Mammary epithelial cell (primary cell): ENCODE measurements at places on chromosomes 13 and 19. TPM values are rescaled to one million over a fixed set of nuclear protein-coding genes. Genes with fewer than 3 reads are reported as not detected.

DNA sequence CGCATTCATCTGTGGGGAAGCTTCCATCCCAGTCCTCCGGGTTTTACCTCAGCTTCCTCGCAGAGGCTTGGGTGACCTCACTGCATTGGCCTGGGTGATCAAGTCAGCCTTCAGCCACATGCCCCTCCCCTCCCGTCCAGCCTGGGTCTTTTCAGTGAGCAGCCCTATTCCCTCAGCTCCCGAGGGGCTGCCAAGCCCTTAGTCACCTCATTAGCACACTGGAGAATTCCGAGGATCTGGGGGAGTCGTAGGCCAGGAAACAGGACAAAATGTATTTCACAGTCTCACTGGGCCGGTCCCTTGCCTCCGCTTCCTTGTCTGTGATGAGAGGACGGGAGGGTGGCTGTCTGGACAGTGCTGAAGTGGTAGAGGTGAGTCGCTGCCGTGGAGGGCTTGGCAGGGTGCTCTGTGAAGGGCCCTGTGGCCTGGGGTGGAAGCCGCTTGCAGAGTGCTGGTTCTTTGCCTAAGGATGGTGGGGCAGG, 19.9 kb downstream of the KDM4B start:
- DNase-seq, result no peak

DMKN gene
- 127 TPM for total RNA-seq

DNA sequence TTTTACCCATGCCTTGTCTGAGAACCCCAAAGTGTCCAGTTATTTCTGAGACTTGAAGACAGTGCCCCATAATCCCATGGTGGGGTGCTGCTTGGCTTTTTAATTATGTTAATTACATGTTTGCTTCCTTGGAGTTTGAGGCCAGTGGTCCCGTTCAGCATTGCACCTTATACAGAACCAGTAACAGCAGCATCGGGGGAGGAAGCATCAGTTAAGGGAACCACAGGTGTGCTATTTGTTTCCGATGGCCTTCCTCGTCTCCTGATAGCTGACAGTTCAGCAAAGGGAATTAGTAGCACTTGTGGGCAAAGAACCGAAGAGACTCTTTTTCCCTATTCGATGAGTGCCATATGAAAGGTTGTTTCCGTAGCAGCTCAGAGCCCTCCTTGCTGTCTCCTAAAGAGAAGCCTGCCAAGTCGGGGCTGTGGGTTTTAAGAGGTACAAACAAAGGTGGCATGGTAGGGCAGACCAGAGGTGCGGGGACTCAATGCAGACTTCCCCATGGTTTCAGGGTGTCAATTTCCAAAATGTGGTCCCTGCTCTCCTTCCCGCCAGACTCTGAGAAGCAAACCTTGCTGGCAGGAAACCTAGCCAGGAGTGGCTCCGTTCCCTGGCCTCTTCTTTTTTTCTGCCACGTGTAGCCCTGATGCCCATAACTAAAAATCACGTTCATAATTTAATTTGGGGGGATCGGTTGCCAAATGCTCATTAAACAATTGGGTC, 225.2 kb upstream of the TSHZ3 start:
- no peak for DNase-seq

BLVRB gene
- total RNA-seq, result 92.5 TPM

DNA sequence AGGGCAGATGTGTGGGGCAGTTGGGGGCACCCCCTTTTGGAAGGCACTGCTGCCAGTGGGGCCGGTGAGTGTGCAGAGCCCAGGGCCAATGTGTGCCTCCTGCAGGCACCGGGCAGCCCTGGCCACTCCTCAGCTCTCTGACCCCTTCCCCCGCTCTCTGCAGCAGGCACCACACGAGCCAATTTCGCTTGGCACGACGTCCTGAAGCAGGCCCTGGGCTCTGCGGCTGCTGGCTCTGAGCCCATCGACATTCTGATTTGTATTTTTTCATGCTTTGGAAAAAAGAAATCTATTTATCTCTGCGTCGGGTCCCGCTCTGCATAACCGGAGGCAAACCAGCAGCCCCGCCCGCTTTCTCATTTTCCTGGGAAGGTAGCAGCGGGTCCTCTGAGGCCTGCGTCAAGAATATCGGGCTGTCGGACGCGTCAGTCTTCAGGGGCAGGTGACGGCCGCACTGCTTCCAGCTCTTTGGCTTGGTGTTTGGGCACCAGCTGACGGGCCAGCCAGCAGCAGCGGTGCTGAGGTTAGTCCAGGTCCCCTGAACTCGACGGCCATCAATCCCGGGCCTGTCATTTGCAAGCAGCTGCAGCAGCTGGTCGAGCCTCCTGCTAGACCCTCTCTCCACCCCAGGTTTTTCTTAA, 134.3 kb downstream of the KDM4B start:
- no peak for DNase-seq

GRCh38 chr13:113927661-113928581, 46.0 kb downstream of the C13orf46 start:
- peak; percentile 80 for DNase-seq

SPACA6 gene
- total RNA-seq, result 3.7 TPM

PRR19 gene
- 0.61 and 1.7 TPM in 2 replicates for total RNA-seq

DNA sequence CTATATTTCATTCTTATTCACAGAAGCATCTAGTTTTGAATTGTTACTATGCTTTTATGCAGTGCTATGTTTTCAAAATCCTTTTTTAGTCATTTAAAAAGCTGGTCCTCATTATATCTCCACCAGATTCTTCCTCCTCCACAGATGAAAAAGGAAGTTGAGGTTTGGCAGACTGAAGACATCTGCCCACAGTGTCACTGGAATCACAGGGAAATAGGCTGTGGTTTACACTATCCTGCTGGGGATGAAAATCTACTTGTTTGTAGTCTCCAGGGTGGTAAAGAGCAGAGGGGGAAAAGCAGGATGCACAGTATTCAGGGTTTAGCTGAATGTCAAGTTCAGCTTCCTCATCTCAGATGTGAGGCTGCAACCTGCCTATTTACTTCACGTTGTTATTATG, 351.2 kb downstream of the DNAJC15 start:
- DNase-seq, result no peak

GRCh38 chr13:98065468-98065867, 77.4 kb upstream of the FARP1 start:
- no peak for DNase-seq

DPY19L3 gene
- 12.3 TPM for total RNA-seq

GRCh38 chr19:27709496-27709895, 1503.5 kb downstream of the UQCRFS1 start:
- DNase-seq, result no peak

DNA sequence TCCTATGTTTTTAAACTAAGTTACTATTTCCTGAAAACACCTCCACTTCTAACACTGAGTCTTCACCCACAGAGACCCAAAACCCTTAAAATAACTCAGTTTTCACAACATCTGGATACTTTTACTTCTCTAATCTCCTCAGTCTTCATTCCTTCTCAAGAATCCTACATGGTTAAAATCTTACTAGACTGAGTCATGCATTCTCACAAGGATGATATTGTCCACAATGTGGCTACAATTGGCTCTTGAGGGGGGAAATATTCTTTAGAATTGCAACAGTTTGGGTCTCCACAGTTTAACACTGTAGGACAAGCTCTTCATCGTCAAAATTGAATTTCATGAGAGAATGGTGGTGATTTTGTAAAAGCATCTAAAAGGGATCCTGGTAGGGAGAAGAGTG, 397.1 kb downstream of the SLITRK5 start:
- no peak for DNase-seq

GRCh38 chr13:75333103-75333502, 148.9 kb downstream of the TBC1D4 start:
- no peak for DNase-seq

- DNase-seq, result no peak
Observed at GRCh38 chr19:32416749-32417456, 11.3 kb downstream of the DPY19L3 start.

NAPSA gene
- total RNA-seq, result 1.3 TPM

GRCh38 chr13:114260814-114261213, 20.6 kb upstream of the UPF3A start:
- DNase-seq, result no peak

DNA sequence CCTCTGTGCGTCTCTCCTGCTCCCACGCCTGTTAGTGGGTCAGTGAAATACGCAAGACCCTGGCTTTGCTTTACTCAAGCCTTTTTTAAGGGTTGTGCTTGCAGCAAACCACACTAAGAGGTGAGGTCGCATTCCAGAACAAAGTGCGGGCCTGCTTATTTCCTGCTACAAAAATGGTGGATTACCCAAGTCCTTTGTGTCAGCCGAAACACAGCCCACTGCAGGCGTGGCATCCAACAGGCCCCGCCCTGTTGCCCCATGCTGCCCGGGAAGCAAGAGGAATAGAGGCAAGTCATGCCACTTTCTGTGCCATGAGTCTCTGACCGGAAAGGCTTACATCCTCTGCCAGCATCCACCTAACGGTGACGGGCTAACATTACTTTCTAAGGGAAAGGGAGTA, 7.7 kb upstream of the IRS2 start:
- DNase-seq, result no peak

DNA sequence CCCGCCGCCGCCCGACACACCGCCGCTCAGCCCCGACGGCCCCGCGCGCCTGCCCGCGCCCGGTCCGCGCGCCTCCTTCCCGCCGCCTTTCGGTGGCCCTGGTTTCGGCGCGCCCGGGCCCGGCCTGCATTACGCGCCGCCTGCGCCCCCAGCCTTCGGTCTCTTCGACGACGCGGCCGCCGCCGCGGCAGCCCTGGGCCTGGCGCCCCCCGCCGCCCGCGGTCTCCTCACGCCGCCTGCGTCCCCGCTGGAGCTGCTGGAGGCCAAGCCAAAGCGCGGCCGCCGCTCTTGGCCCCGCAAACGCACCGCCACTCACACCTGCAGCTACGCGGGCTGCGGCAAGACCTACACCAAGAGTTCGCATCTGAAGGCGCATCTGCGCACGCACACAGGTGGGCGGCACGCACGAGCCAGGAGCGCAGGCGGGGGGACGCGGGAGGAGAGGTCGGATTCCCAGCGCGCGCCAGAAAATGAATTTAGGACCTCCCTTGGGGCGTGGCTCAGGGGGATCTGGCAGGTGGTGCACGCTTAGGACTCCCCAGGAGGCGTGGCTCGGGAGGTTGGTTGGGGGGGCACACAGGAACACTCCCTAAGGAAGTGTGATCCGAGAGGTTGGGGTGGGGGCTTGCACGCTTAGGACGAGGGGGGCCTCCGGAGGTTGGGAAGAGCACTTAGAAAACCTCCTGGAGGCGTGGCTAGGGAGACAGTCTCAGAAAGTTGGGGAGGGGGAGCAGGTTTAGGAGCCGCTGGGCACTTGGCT, 1.2 kb downstream of the KLF2 start:
- DNase-seq, result no peak

DNA sequence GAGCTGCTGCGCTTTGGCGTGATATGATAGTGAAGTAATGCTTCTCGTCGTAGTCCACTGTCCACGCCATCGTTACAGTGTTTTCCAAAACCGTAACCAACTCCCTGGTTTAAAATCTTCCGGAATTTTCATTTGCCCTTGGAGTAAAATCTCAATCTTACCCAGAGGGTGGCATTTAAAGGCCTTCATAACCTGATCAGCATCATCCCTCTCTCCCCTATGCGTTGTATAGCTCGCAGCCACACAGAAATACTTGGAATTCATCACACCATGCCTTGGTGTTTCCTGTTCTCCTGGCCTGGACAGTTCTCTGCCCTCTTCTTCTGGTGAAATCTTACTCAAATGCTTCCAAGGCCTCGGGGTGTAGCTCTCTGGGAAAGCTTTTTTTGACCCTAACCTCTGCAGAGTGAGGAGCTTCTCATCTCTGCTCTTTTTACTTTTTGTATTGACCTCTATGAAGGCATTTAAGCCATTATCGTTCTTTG, 839 bp downstream of the MPHOSPH8 start:
- DNase-seq, result peak; percentile 50

GADD45B gene
- total RNA-seq, result 83.9 and 111 TPM in 2 replicates

GRCh38 chr13:76542176-76542575, 344.0 kb downstream of the KCTD12 start:
- no peak for DNase-seq

DNA sequence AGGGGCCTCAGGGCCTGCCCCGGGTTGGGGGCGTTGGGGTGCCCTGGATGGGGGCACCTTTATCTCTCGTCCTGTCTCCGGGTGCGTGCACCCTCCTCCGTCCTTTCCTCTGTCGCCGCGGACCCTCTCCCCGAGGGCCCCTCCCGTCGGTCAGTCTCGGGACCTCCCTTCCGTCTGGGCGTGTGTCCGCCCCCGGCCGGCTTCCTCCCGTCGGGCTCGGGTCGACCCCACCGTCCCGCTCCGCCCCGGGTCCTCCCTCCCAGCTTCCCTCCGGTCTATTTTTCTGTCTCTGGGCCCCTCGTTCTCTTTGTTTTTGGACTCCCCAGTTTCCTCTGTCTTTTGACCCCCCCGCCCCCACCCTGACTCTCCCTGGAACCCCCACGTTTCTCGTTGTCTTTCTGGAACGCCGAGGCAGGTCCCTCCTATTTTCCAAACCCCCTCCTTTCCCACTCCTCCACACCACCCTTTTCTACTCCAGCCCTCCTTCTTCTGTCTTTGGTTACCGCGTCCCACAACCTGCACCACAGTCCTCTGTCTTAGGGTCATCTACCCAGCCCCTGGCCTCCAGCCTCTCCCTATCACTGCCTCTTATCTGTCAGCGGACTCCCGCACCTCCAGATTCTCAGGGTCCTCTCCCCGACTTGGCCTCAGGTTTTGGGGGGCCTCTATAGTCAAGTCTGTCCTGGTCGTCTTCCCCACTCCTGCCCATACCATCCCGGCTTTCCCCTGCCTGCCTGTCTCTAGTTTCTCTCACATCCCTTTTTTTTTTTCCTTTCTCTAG, 757 bp downstream of the EGLN2 start:
- DNase-seq, result no peak

DNA sequence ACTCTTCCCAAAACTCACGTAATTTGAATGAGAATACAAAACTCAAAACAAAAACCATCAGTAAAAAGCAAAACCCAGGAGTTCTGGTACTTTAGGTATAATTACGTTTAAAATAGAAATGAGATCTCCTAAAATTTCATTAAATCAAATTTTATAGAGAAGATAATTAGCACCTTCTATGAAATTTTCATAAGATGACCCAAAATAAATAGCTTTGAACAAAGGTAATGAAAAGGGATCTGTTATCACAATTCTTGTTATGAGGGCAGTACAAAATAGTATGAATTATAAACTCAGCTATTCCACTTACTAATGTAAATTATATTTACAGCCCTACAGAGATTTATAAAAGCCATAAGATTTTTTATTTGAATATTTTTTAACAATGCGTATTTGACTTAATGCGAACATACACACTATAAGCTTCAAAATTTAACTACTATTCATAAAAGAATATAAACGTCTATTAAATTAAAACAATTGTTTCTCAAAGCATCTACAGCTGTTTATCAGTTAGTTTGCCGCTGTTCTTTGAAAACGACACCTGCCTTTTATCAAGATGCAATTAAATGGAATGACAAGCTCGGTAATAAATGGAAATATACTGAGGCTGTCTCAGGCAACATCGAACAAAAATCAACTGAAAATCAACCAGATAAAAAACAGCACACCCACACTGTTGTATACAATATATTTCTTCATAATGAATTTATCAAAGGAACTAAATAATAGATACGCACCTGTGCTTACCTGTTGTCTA, 63.8 kb downstream of the KCNRG start:
- peak; percentile 13 for DNase-seq
